ENCODE measurements at places on chromosomes 5 and 9. TPM values are rescaled to one million over a fixed set of nuclear protein-coding genes. Genes with fewer than 3 reads are reported as not detected.

DNA sequence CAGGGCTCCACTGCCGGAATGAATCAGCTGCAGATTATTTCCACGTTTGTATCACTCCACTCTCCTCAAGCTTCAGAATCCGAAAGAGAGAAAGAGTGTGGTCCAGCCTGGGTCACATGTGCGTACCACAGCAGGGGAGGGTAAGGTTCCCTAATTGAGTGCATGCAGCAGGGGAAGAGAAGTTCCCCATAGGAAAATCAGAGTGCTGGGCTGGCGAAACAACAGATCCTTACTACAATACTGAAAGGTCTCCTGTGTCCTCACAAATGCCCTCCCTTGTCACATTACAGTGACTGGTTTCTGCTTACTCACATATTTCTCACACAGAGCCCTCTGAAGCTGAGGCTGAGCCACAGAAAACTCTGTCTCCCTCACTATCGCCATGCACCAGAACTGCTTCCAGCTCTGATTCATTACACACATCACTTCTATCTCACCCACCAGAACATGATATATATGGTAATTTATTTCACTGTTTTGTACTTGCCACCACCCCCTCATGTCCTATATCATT lies 532.2 kb upstream of the TUSC1 start:
- H3K27ac ChIP-seq = 0 out of 2 replicates have a peak overlapping the region, but pooled peaks have one; percentile 4
- peaks cover 2% of the 10 kb centered on the region for H3K4me1 ChIP-seq
- H3K36me3 ChIP-seq = no peaks in the 10 kb centered on the region
- DNase-seq = peak; percentile 17

DNA sequence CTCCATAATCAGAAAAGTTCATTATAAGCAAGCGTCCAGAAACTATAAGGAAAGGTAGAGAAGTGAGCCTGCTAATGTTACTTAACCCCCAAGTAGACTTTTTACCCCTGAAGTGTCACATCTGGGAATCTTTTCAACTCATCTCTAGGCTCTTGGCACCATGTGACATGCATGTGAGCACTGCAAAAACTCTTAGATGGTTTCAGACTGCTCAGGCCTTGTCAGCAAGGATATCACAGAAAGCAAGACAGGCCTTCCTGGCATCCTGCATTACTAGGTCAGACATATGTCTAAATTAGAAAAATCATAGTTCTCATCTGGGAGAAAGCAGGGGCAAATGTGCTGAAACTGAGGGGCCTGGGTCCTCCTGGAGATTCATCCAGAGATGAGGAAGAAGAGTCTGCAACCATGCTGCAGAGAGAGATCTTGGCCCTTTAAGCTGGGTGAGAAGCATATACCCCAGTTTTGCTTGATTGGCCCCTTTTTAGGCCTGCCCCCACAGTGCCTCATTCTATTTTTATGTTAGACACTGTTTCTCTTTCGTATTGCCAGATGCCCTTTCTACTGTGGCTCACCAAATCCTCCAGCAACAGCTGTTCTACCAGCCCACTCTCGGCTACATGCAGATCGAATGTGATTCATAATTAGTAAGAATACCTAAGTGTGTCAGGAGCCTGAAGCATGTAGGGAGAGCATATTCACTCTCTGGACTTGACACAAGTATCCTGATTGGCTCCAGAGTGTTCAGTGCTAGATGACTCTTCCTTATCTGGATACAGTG lies 19.0 kb downstream of the TMEM8B start:
- H3K27me3 ChIP-seq = no peaks in the 10 kb centered on the region
- H3K4me1 ChIP-seq = peaks cover 20% of the 10 kb centered on the region
- H3K36me3 ChIP-seq = peaks cover 10% of the 10 kb centered on the region
- H3K27ac ChIP-seq = peak overlapping the region; percentile 32
- DNase-seq = peak; percentile 98

DNA sequence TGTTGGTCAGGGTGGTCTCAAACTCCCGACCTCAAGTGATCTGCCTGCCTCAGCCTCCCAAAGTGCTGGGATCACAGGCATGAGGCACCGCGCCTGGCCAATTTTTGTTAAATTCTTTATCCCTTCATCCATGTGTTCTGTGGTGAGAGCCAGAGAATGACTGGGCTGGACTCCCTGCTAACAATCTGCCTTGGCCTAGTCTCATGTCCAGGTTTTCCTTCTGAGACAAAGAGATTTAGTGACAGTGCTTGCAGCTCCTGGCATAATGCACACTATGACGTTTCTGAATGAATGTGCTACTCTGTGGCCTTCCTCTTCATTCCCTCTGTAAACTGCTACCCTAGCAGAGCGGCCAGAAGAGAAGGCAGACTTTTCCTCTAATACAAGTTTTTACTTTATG lies 79.3 kb downstream of the FOXD1 start:
- H3K27ac ChIP-seq = no peak overlapping the region
- H3K4me1 ChIP-seq = peaks cover 31% of the 10 kb centered on the region

DNA sequence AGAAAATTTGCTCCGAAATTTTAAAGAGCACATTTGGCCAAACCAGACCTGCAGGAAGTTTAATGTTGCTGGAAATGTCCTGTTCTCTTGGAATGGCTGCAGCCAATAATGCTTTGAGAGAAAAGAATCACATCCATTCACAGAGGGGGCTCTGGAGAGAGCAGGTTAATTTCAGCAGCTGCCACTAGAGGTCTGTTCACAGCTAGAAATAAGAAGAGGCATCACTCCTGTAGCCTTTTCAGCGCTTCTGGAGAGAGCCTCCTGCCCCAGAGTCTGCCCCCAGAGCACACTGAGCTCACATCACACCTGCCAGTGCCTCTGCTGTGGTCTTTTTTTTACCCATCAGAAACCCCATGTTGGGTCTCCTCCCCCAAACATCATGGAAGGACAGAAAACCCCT lies 124.8 kb upstream of the RAD23B start:
- H3K27ac ChIP-seq = no peak overlapping the region
- H3K4me1 ChIP-seq = no peaks in the 10 kb centered on the region
- peak; percentile 37 for DNase-seq
- no peaks in the 10 kb centered on the region for H3K36me3 ChIP-seq

DNA sequence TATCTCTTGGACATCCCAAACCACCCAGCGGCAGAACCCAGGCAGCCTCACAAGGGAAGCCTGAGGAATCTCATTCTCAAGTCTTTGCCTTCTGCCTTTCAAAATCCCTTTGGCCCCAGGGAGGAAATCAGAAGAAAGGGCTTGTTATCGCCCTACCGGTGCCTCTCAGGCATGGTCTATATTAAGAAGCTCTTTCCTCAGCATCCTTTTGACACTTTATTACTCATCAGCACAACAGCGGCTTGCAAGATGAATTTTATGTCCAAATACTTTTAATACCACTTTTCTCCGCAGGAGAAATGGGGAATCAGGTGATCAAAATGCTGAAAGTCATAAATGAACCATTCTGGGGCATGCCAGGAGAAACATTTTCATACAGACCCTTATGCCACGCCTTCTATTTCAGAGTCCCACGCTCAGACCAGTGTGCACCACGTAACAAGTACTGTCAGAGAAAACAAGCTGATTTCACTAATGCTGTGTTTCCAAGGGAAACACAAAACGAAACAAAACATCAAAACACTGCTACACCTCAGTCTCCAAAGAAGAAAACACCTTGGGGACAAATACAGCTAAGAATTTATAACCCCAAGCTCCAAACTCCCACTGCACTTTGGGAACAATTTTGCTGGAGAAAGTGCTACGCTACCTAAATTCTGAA lies 30.0 kb downstream of the RAPGEF1 start:
- H3K4me1 ChIP-seq = peaks cover 16% of the 10 kb centered on the region
- H3K27ac ChIP-seq = no peak overlapping the region
- no peaks in the 10 kb centered on the region for H3K36me3 ChIP-seq

- H3K4me3 ChIP-seq = no peak overlapping the region
- no peaks in the 10 kb centered on the region for H3K4me1 ChIP-seq
- no peak for DNase-seq
- H3K27ac ChIP-seq = no peak overlapping the region
- no peaks in the 10 kb centered on the region for H3K36me3 ChIP-seq
These were observed 43.6 kb downstream of the SLC6A3 start for GRCh38 chr5:1401536-1402138.

DNA sequence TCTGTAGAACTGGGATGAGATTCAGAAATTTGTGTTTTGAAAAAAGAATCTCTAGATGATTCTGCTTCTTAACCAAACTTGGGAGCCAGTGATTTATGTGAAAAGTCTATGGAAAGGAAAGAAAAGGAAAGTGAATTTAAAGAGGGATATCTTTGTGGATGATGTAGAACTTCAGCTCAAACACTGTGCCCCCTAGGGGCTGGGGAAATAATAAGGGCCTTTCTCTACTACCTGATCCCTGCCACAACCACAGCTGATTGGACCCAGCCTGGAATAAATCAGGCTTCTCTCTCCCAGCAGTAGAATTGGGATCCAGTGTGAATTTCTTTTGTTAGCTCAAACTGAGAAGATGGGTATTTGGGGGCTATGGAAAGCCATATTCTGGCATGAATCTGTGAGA lies 155.0 kb downstream of the PRELID2 start:
- no peak overlapping the region for H3K27ac ChIP-seq
- H3K4me1 ChIP-seq = no peaks in the 10 kb centered on the region

GRCh38 chr5:28864006-28864405 lies 1825.6 kb upstream of the CDH9 start:
- no peaks in the 10 kb centered on the region for H3K27me3 ChIP-seq
- no peak for DNase-seq
- no peaks in the 10 kb centered on the region for H3K4me1 ChIP-seq
- H3K36me3 ChIP-seq = no peaks in the 10 kb centered on the region
- H3K4me3 ChIP-seq = no peak overlapping the region

DNA sequence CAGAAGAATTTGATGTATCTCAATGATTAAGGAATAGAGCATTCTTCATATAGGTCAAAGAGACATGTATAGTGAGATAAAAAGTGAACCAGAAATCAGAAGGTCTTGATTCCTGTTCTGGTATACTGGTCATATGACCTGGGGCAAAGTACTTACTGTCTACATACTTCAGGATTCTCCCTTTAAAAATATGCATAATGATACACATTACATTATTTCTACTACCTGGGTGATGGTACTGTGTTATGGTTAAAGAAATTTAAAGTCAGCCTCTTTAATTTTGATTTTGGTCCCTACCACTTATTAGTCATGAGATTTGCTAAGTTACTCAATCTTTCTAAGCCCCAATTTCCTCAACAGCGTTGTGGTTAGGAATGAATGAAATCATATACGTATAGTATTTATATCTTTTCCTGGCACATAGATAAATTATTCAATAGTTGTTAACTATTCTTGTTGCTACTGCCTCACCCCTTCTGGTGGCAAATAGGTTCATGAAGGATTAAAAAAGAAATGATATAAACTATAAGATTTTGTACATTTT lies 984.1 kb downstream of the TLE4 start:
- H3K4me1 ChIP-seq = no peaks in the 10 kb centered on the region
- H3K27ac ChIP-seq = no peak overlapping the region
- H3K36me3 ChIP-seq = no peaks in the 10 kb centered on the region
- DNase-seq = peak; percentile 18

- DNase-seq = no peak
- H3K27me3 ChIP-seq = no peaks in the 10 kb centered on the region
- no peaks in the 10 kb centered on the region for H3K4me1 ChIP-seq
- no peak overlapping the region for H3K4me3 ChIP-seq
- H3K36me3 ChIP-seq = no peaks in the 10 kb centered on the region
These were observed 62.1 kb downstream of the CETN3 start for GRCh38 chr5:90347462-90347861.

- no peak overlapping the region for H3K4me3 ChIP-seq
- H3K27me3 ChIP-seq = no peaks in the 10 kb centered on the region
- H3K27ac ChIP-seq = no peak overlapping the region
- H3K4me1 ChIP-seq = no peaks in the 10 kb centered on the region
These were observed 290.8 kb downstream of the YTHDC2 start for GRCh38 chr5:113804264-113804663.

DNA sequence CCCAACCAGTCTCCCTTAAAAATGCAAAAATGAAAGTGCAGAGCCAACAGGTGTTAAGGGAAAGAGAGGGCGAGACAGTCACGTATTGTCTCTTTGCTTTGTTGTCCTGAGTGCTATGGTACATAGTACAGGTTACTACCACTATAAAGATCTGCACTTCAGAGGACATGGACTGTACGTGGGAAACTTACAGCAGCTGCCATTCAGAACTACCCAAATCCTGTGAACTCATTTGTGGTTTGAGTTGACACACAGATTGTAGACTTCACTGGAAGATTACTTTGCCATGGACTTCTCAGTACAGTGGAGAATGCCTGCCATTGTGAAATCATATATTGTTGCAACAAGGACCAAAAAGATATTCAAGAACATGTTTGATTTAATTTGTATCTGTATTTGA lies 34.8 kb downstream of the FBXO38 start:
- H3K36me3 ChIP-seq = peaks cover 36% of the 10 kb centered on the region
- no peak for DNase-seq
- no peak overlapping the region for H3K27ac ChIP-seq
- H3K4me3 ChIP-seq = no peak overlapping the region
- no peaks in the 10 kb centered on the region for H3K27me3 ChIP-seq

DNA sequence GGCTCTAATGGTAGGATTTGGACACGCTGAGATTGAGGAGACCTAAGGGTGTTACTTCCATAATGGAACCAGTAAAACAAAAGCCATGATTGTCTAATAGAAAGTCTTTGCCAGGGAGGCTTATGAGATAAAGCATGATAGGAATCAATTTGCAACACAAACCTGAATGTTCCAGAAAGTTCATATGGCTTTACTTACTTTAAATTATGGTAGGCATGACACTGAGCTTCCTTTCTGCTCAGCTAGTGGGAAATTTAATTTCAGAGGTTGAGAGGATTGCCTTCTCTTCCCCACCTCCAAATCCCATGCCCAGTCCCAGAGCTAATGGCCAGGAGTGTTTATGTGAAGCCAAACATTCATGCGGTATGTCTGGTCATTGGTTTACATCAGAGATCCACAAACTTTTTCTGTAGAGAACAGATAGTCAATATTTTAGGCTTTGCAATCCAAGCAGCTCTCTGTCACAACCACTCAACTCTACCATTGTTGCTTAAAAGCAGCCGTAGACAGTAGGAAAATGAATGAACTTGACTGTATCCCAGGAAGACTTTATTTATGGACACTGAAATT lies 114.5 kb downstream of the UGCG start:
- H3K4me3 ChIP-seq = no peak overlapping the region
- DNase-seq = peak; percentile 63
- H3K27me3 ChIP-seq = no peaks in the 10 kb centered on the region
- H3K4me1 ChIP-seq = peaks cover 31% of the 10 kb centered on the region
- peak overlapping the region; percentile 29 for H3K27ac ChIP-seq

- H3K4me3 ChIP-seq = no peak overlapping the region
- DNase-seq = no peak
- no peak overlapping the region for H3K27ac ChIP-seq
- no peaks in the 10 kb centered on the region for H3K27me3 ChIP-seq
- no peaks in the 10 kb centered on the region for H3K36me3 ChIP-seq
- H3K4me1 ChIP-seq = no peaks in the 10 kb centered on the region
These were observed 52.5 kb upstream of the C9orf72 start for GRCh38 chr9:27625751-27626150.

GRCh38 chr9:82504620-82505019 lies 516.0 kb downstream of the SPATA31D1 start:
- H3K4me1 ChIP-seq = no peaks in the 10 kb centered on the region
- DNase-seq = no peak
- H3K27me3 ChIP-seq = no peaks in the 10 kb centered on the region
- no peaks in the 10 kb centered on the region for H3K36me3 ChIP-seq
- no peak overlapping the region for H3K4me3 ChIP-seq

GRCh38 chr5:5183189-5183699 lies 43.1 kb downstream of the ADAMTS16 start:
- no peaks in the 10 kb centered on the region for H3K4me1 ChIP-seq
- no peak overlapping the region for H3K4me3 ChIP-seq
- no peak overlapping the region for H3K27ac ChIP-seq
- no peaks in the 10 kb centered on the region for H3K27me3 ChIP-seq

EPB41L4B gene
- 0.54 TPM for total RNA-seq

CCL28 gene
- total RNA-seq = under 0.01 TPM

MYMK gene
- total RNA-seq = not detected

ZFP37 gene
- 4.4 TPM for total RNA-seq

FAM153A gene
- not detected for total RNA-seq

FOXI1 gene
- not detected for total RNA-seq

SLC46A2 gene
- total RNA-seq = not detected

OR2V1 gene
- not detected for total RNA-seq

All from IMR-90 (cell line).